A549 treated with Mapracorat at 1 μM for 4 hours (cell line): ENCODE measurements at places on chromosomes 11 and 22. TPM values are rescaled to one million over a fixed set of nuclear protein-coding genes. Genes with fewer than 3 reads are reported as not detected.

HTR3B gene
- total RNA-seq, result not detected in 5 replicates

SLC43A1 gene
- 2.1 to 3.3 TPM (median 2.6 TPM) in 5 replicates for total RNA-seq

MPPED1 gene
- 0.04 TPM in 1 of 5 replicates, not detected in the others for total RNA-seq

NAALADL1 gene
- not detected in 5 replicates for total RNA-seq

NLRP10 gene
- not detected in 5 replicates for total RNA-seq

MS4A1 gene
- total RNA-seq, result not detected in 5 replicates
